Karpas-422 (cell line): ENCODE measurements at places on chromosomes 12 and 14. TPM values are rescaled to one million over a fixed set of nuclear protein-coding genes. Genes with fewer than 3 reads are reported as not detected.

The LHX5 gene
- not detected in 2 replicates for total RNA-seq

The ZFYVE21 gene
- total RNA-seq = 28.4 and 29.7 TPM in 2 replicates

The TTC9 gene
- total RNA-seq = 6.1 and 7.9 TPM in 2 replicates

The SLC17A8 gene
- total RNA-seq = 0.15 TPM in 1 of 2 replicates, not detected in the other

DNA sequence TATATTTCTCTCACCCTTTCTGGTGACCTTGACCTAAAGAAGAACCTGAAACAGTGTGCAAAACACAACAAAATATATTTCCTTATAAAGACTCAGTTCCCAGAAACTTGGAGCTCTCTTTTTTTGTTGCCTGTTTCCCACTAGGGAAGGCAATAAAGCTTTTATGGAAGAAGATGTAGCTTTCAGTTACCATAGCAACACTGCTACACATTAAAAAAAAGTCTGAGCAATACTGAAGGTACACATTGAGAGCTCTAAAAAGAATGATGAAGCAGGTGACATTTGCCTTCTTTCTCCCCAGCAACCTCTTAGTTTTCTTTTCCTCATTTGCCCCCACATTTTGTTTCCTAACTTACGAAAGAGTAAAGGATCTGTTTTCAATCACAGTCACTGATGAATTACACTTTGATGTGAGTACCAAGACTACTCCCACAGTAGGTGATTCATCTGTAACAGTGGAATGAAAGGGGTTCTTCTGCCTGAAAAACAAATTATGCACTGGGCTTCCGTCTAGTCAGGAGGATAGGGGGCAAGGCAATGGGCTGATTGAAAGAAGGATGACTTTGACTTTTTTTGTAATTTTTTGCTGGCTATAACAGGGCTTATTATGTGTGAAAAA, 1.1 kb upstream of the CATSPERB start:
- no peak for DNase-seq

The ENDOU gene
- 1.2 and 10.7 TPM in 2 replicates for total RNA-seq

The CELA1 gene
- total RNA-seq = not detected in 2 replicates

GRCh38 chr12:4700621-4701026, 19.6 kb upstream of the GALNT8 start:
- DNase-seq = no peak
